ENCODE measurements at places on chromosomes 11 and 22. TPM values are rescaled to one million over a fixed set of nuclear protein-coding genes. Genes with fewer than 3 reads are reported as not detected.

GRCh38 chr22:25754527-25755202 is 12.7 kb downstream of the MYO18B start:
- no peak for DNase-seq

DNA sequence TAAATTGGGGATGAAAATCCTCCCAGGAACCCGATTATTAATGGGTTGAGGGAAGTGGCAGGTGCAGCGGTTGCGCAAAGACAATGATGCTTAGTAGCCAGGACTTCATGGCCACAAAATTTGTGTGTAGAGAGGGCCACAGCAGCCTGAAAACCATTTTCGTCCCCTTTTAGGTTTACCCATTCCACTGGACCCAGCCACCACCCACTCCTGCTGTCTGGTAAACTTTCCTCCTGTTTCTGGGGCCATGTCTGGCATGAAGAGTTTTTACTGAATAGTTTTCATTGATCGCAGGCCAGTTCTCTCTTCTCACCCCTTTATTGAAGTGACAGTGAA is 69.5 kb upstream of the SYT13 start:
- no peak for DNase-seq

- DNase-seq: no peak
These were observed 160.2 kb downstream of the KIRREL3 start for GRCh38 chr11:126840201-126840886.

GRCh38 chr11:92308366-92308765 is 83.7 kb downstream of the FAT3 start:
- no peak for DNase-seq

PIH1D2 gene
- 0.23 TPM for total RNA-seq

RGL4 gene
- total RNA-seq: 20.2 TPM

Data from T-helper 17 cell (primary cell).